ENCODE measurements at places on chromosomes 7 and 10.

GRCh38 chr10:124688889-124689670 lies 55.1 kb downstream of the FAM53B start:
- peak; percentile 40 for DNase-seq

DNA sequence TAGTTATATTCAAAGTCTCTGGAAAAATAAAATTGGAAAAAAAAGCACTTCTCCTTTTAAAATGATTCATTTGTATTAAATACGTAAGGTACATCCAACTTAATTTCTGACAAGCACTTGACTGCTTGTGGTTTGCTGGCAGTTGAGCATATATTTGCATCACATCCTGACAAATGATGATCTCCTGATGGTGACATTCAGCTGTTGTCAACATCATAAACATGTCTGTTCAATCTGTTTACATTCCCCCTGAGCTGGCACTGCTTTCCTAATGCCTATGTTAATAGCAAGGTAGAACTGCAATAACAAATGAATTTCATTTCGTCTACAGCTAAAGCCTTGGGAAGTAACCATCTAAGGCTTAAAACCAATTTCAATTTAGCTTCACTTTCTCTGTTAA lies 24.4 kb downstream of the TSPAN12 start:
- DNase-seq = no peak

GRCh38 chr10:96339956-96340904 lies 18.6 kb downstream of the OPALIN start:
- DNase-seq = peak; percentile 36

DNA sequence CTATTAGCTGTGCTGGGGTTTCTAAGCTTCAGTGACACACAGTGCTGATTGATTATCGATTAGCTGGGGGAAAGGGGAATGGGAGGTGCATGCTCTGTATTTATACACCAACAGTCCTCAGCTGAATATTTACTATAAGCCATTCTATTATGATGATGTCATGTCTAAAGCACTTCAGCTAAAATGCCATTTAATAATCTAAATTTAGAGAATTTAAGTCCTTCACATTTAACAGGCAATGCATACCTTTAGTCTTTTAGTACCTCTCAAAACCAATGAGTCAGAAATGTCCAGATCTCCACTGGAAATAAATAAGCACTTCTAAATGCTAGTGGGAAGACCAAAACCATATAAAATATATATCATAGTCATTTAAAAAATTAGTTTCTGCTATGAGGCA lies 24.6 kb downstream of the RPP38 start:
- no peak for DNase-seq

DNA sequence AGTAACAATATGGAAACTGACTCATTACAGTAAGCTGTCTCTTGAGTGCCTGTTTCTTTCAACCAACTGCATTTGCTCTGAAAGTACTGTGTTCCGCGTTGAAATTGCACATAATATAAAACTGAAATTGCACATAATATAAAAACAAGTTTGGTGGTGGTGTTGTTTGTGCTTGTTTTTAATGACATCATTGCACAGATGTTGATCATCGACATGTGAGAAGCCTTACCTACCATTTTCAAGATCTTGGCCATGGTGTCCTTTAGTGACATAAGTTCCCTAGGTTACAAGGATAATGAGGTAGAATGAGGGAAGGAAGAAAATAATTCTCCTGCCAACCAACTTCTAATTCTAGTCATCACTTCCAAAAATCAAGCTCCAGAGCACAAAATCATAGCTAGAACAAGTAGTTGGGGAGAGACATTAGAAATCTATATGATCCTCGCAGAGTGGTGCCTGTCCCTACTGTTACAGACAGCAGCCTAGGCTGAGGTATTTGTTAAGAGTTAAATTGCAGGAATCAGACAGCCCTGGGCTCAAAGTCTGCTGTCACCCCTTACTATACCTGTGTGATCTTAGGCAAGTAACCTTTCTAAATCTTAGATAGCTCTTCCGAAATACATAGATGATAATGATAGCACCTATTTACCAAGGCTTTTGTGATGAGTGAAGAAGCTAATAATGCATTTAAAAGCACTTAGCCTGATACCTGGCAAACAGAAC lies 29.3 kb downstream of the DOCK4 start:
- DNase-seq = no peak

GRCh38 chr7:104230606-104231005 lies 22.8 kb upstream of the ORC5 start:
- DNase-seq = no peak
